ENCODE measurements at places on chromosomes 5 and 9.
A peak's percentile ranks its signal among the peaks of the same experiment; 100 is the strongest.

DNA sequence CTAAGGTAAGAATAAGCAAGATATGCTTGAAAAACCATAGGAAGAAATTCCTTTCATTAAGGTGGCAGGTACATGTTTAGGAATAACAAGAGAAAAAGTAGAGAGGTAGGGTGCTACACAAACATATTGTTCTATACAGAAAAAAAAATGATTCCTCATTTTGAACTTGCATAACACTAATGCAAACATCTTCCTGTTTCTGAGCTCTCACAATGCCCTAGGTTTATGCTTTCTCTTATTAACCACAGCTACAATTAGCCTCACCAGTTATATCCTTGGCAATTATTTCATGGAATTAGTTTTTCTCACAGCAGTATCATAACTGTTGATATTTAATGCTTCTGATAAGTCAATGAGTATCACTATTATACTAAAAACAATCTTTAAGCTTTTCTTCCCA lies 20.7 kb downstream of the CEMIP2 start:
- no peak for DNase-seq

GRCh38 chr5:65084795-65085515 lies 316.2 kb downstream of the CWC27 start:
- no peak for DNase-seq

GRCh38 chr5:148739524-148739923 lies 85.2 kb upstream of the HTR4 start:
- DNase-seq: no peak

DNA sequence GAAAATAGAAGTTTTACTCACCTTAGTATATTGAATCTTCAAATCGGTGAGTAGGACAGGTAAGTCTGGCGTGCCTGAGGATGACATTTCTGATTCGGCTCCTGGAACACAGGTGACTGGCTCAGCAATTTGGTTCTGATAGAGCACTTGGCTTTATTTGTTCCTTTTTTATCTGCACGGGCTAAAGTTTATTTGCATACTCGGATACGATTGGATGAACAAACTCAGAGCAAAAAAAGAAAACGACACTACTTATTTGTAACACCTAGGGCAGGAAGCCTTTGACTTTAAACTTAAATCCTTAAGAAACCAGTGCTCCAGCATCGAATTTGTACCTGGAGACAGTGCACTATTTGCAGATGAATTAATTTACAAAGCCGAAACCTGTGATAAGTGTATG lies at the start of gene ALDH1A1:
Gene ALDH1A1 (minus strand): TSS at position 140 of the 400 bp plus-strand sequence. CDS start 53 bp downstream, at position 87.
- peak; percentile 28 for DNase-seq

- DNase-seq: no peak
Measured at GRCh38 chr5:54460181-54460919, 4.9 kb downstream of the HSPB3 start.

DNA sequence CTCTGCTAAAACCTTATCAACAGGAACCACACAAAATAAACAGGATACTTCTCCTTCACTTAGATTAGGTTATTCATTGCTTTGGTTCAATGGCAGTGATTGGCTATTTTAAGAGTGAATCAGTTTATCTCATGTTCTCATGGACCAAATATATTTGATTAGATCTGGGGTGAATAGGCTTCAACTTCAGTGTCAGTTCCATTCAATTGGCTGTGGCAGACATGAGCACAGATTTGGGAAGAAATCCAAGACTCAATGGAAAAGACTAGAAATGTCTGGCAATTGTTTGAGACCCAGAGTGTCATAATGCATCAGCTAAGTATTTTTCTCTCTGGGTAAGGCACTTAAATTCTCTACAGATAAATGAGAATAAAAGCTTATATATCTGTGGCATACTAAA lies 37.1 kb downstream of the CDH18 start:
- DNase-seq: no peak

GRCh38 chr5:36666274-36666673 lies 59.9 kb downstream of the SLC1A3 start:
- no peak for DNase-seq

DNA sequence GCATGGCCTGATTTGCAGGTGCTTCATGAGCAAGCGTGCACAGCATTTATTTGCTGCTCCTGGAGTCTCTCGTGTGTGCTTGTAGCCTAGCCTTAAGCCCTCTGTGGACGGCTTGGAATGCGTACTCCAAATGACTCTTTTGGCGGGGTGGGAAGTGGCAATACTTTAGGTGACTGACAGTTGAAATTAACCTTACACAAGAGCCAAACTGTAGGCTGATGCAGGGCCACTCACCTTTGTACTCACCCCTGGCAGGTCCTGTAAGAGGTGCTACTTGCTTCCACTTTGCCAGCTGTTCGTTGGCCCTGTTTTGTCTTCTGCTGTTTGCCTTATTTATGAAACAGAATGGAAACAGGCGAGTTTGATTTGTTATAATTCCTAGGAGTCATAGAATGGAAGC lies 22.9 kb downstream of the TENT4A start:
- no peak for DNase-seq

- no peak for DNase-seq
Measured at GRCh38 chr5:175728885-175729828, 71.3 kb downstream of the HRH2 start.

GRCh38 chr5:116237917-116238500 lies 153.2 kb downstream of the COMMD10 start:
- DNase-seq: no peak

- no peak for DNase-seq
Measured at GRCh38 chr5:146785065-146785464, 93.5 kb downstream of the PPP2R2B start.

GRCh38 chr5:26877154-26877553 lies 161.2 kb downstream of the CDH9 start:
- no peak for DNase-seq

DNA sequence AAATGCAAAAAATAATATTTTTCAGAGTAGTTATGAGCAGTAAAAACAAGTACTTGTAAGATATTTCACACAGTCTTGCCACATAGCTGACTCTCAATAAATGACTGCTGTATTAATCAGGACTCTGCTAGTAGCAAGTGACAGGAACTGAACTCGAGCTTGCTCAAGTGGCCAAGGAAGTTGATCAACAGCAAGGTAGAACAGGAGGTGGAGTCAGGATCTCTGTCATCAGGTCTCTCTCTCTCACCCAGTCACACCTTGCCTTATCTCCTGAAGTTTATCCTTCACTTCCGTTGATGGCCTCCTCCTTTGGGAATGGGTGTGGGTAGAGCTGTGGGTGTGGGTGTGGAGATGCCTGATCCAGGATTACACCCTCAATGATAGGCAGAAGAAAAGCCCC lies 107.0 kb downstream of the GPBP1 start:
- DNase-seq: no peak

GRCh38 chr9:131097126-131097947 lies 1.0 kb downstream of the AIF1L start:
- DNase-seq: no peak

DNA sequence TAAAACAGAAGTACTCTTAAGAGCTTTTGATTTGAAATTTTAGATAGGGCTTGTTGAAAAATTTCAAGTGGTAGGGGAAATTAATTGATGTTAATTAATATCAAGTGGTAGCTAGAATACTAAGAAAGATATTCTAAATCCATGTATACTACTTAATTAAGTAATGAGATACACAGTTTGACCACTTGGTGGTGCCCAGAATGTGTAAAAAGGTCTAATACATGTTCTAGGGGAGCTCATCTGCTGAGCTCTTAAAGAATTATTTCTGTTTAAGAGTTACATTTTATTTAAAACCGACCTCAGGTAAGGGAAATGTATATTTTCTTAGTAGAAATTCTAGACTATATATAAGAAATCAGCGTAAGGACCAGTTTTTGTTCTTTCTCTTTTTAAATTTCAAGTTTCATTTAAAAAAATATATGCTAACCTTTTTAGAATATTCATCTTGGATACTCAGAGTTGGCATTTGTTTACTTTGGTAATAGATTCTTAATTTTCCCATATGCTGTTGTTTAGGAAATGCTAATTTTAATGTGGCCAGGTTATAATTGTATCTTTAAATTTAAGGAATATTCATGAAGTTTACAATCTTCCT lies 61.5 kb downstream of the LNPEP start:
- DNase-seq: no peak

- DNase-seq: no peak
Measured at GRCh38 chr9:120136696-120137095, 443.3 kb downstream of the CDK5RAP2 start.

- no peak for DNase-seq
Measured at GRCh38 chr9:129023036-129023907, 4.9 kb downstream of the SH3GLB2 start.

DNA sequence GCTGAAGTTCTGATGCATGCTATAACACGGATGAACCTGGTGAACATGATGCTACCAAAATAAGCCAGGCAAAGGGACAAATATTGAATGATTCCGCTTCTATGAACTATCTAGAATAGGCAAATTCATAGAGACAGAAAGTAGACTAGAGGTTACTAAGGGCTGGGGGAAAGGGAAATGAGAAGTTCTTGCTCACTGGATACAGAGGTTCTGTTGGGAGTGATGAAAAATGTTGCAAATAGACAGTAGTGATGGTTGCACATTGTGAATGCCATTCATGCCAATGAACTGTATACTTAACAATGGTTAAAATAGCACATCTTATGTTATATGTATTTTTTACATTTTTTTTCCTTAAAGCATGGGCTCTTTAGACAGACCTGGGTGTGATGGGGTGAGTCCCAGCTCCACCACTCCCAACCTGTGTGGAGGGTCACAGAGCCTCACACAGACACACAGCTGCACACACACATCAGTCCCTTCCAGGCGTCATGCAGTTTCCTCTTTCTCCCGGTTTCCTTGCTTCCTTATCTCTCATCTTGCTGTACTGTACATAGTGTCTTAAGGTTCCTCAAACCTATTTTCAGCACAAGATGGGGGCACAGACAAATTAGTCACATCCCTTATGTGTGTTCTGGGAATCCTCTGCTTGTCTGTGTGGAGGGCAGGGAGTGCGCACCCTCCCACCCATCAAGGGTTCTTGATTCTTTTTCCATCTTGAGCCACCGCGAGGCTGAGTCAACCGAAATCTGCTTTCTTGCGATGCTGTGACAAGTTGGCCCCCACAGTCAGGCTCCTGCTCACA lies 192.9 kb downstream of the CRB2 start:
- no peak for DNase-seq

- no peak for DNase-seq
Measured at GRCh38 chr5:60978968-60979367, 34.0 kb downstream of the NDUFAF2 start.

- no peak for DNase-seq
Measured at GRCh38 chr9:90841213-90841612, 39.6 kb downstream of the SYK start.

- no peak for DNase-seq
Measured at GRCh38 chr5:10626473-10627013, 62.7 kb downstream of the ANKRD33B start.

GRCh38 chr5:150149618-150150017 lies 6.0 kb downstream of the PDGFRB start:
- DNase-seq: no peak

DNA sequence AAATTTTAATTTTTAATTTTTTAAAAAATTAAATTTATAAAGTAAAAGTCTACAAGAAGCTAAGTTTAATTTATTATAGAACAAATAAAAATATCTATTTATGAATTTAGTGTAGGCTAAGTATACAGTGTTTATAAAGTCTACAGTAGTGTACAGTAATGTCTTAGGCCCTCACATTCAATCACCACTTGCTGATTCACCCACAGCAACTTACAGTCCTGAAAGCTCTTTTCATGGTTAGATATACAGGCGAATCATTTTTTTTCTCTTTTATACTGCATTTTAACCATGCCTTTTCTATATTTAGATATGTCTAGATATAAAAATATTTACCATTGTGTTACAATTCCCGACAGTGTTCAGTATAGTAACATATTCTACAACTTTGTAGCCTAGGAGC lies 55.9 kb downstream of the PCSK1 start:
- DNase-seq: no peak

GRCh38 chr5:104189909-104190308 lies 627.3 kb upstream of the NUDT12 start:
- no peak for DNase-seq

Data from NCI-H1048 (cell line).